ENCODE measurements at places on chromosomes 3 and 15. TPM values are rescaled to one million over a fixed set of nuclear protein-coding genes. Genes with fewer than 3 reads are reported as not detected.
A peak's percentile ranks its signal among the peaks of the same experiment; 100 is the strongest.

LRRC58 gene
- total RNA-seq = 25.0 TPM

SLC2A2 gene
- total RNA-seq = not detected

CLDN11 gene
- 136 TPM for total RNA-seq

P2RY1 gene
- total RNA-seq = 17.9 TPM

WDR93 gene
- not detected for total RNA-seq

MAPK6 gene
- 41.0 TPM for total RNA-seq

- no peak overlapping the region for H3K27ac ChIP-seq
- no peak for DNase-seq
- H3K4me3 ChIP-seq = no peak overlapping the region
- H3K4me1 ChIP-seq = no peaks in the 10 kb centered on the region
- H3K27me3 ChIP-seq = no peaks in the 10 kb centered on the region
Measured at GRCh38 chr3:10213156-10213792, 35.0 kb upstream of the TATDN2 start.

DNA sequence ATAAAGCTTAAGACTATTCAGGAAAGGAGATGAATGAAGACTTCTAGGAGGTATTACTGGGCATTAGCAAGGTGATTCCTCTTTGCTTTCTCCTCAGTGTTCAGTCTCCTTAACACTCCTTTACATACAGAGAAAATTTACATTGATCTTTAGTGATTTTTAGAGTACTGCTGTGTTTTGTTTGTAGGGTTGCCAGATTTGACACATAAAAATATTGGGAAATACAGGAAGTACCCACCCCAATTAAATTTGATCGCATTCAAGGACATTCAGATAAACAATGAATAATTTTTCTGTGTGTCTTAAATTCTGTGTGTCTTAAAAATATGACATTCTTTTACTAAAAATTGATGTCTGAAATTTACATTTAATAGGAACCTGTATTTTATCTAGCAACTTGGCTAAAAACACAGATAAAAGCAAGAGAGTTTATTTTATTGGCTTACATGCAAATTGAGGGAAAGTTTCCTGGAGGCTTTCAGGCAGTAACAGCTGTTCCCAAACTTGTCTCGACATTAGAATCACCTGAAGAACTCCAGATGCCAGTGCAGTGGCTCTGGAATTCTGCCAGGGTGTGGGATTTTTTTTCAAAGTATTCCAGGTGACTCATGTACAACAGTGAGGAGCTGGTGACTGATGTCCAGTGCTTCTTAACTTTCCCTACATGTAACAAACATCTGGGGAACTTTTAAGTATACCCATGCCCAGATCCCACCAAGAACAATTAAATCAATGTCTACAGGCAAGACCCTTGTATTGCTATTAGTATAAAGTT, 23.4 kb upstream of the PLOD2 start:
- no peaks in the 10 kb centered on the region for H3K4me1 ChIP-seq
- H3K27ac ChIP-seq = no peak overlapping the region
- H3K4me3 ChIP-seq = no peak overlapping the region
- DNase-seq = no peak
- H3K36me3 ChIP-seq = no peaks in the 10 kb centered on the region

DNA sequence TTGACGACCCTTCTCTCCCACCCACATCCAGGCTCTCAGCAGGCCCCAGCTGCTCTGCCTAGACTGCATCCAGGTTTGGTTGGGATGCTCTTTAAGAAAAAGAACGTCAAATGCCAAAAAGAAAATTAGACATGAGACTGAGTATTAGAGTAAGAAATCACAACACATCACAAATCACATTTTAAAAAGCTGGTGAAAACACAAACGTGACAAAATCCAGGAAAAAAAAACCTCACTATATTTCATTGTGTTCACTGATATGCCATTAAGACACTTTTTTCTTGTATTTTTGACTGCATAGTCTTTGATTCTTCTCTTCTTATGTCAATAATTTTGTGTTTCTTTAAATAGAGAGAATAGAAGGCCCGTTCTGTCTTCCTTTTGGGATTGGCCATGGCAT, 243.7 kb downstream of the TLE3 start:
- no peak overlapping the region for H3K4me3 ChIP-seq
- no peaks in the 10 kb centered on the region for H3K27me3 ChIP-seq
- no peaks in the 10 kb centered on the region for H3K36me3 ChIP-seq
- DNase-seq = no peak
- no peaks in the 10 kb centered on the region for H3K4me1 ChIP-seq
- no peak overlapping the region for H3K27ac ChIP-seq

DNA sequence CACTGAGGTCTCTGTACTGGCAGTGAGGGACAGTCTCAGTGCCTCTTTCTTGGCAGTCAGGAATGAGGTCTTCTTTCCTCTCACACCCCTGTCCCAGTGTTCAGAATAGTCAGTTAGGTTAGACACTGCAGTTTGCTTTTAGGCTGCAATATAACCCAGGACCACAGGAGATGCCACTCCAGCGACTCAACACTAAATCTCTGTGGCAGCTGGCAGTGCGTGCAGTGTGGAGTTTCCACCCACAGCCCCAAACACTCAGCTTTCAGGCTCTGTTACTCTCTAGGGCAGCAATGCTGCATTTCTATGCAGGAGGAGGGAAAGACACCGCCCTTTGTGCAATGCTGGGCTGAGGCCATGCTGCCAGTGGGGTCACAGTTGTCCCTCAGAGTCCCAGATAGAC, 150.2 kb upstream of the SUCLG2 start:
- no peaks in the 10 kb centered on the region for H3K4me1 ChIP-seq
- no peak overlapping the region for H3K27ac ChIP-seq
- DNase-seq = no peak
- no peak overlapping the region for H3K4me3 ChIP-seq
- H3K27me3 ChIP-seq = no peaks in the 10 kb centered on the region
- H3K36me3 ChIP-seq = no peaks in the 10 kb centered on the region

DNA sequence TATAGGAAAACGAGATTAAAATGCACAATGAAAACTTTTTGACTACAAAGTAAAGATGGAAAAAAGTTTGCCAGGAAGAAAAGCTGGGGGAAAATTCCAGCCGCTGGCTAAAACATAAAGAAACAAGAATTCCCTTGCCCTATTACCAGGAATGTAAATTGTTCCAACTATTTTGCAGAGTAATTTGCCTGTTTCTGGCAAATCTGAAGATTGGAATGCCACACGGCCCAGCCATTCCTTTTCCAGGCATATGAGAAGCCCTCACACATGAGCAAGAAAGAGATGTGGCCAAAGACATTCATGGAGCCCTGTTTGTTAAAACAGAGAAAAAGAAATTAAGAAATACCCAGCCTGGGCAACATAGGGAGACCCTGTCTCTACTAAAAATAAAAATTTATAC, 8.4 kb upstream of the GATA2 start:
- no peak overlapping the region for H3K4me3 ChIP-seq
- H3K36me3 ChIP-seq = no peaks in the 10 kb centered on the region
- H3K27ac ChIP-seq = no peak overlapping the region
- H3K4me1 ChIP-seq = peaks cover 11% of the 10 kb centered on the region
- no peak for DNase-seq

GRCh38 chr3:43144761-43145490, 39.0 kb upstream of the POMGNT2 start:
- no peak for DNase-seq
- no peak overlapping the region for H3K4me3 ChIP-seq
- H3K36me3 ChIP-seq = no peaks in the 10 kb centered on the region
- H3K27ac ChIP-seq = no peak overlapping the region

GRCh38 chr15:57328479-57328878, 47.8 kb upstream of the CGNL1 start:
- H3K27me3 ChIP-seq = no peaks in the 10 kb centered on the region
- peak overlapping the region; percentile 62 for H3K27ac ChIP-seq
- no peak for DNase-seq
- peaks cover under 1% of the 10 kb centered on the region for H3K4me1 ChIP-seq
- H3K36me3 ChIP-seq = no peaks in the 10 kb centered on the region

- no peaks in the 10 kb centered on the region for H3K36me3 ChIP-seq
- peaks cover 17% of the 10 kb centered on the region for H3K4me1 ChIP-seq
- DNase-seq = no peak
- no peak overlapping the region for H3K27ac ChIP-seq
Measured at GRCh38 chr15:39459548-39459947, 121.3 kb upstream of the THBS1 start.

GRCh38 chr3:191373327-191373726, 43.0 kb upstream of the UTS2B start:
- H3K27ac ChIP-seq = no peak overlapping the region
- DNase-seq = no peak
- no peaks in the 10 kb centered on the region for H3K36me3 ChIP-seq
- H3K4me3 ChIP-seq = no peak overlapping the region
- no peaks in the 10 kb centered on the region for H3K27me3 ChIP-seq

GRCh38 chr3:123348471-123349200, 100.3 kb downstream of the ADCY5 start:
- H3K4me1 ChIP-seq = no peaks in the 10 kb centered on the region
- H3K36me3 ChIP-seq = no peaks in the 10 kb centered on the region
- H3K4me3 ChIP-seq = no peak overlapping the region
- no peak for DNase-seq
- H3K27ac ChIP-seq = no peak overlapping the region

DNA sequence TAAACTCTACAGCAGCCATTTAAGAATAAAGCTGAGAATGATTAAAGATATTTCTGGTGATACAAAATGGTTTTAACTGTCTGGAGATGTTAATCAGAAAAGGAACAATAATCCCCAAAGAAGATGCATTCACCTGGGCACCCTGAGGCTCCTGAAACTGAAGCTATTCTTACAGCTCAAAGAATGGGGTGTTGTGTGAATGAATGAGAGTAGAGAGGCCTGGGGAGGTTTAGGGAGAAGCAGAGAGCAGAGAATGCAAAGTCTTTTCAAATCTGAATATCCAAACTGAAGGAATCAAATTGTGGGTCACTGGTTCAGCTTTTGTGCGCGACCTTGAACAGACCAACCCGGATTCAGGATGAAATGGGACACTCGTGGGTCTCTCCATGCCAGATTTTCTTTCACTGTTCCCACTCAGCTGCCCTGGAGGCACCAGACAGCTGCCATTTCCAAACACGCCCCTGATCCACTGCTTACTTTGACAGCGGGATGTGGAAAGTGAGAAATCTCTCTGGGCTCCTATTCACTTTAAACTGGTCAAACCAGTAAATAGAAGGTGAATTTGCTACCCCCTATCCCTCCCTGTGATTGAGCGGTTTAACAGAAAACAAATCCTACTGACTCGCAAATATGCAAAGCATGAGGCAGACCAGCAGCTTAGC, 485.5 kb upstream of the THBS1 start:
- H3K4me3 ChIP-seq = no peak overlapping the region
- H3K36me3 ChIP-seq = no peaks in the 10 kb centered on the region
- no peak overlapping the region for H3K27ac ChIP-seq
- peaks cover 5% of the 10 kb centered on the region for H3K4me1 ChIP-seq

- DNase-seq = no peak
- no peak overlapping the region for H3K4me3 ChIP-seq
- H3K27me3 ChIP-seq = no peaks in the 10 kb centered on the region
Measured at GRCh38 chr15:40782609-40783227, 12.9 kb downstream of the C15orf62 start.

DNA sequence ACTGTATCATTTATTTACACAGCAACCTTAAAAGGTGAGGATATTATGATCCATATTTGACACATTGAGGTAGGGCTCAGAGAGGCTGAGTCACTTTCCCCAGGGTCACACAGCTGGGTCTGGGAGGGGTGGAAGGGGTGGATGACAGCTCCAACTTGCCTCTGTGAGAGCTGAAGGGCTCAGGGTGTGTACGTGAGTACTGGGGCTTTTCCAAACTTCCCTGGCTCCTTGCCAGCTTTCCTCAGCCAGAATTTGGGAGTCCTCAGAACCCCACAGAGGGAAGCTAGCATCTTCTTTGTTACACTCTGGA, 58.3 kb upstream of the SLC6A11 start:
- H3K36me3 ChIP-seq = no peaks in the 10 kb centered on the region
- DNase-seq = no peak
- H3K4me1 ChIP-seq = no peaks in the 10 kb centered on the region
- no peak overlapping the region for H3K27ac ChIP-seq
- H3K27me3 ChIP-seq = peaks cover 4% of the 10 kb centered on the region

All from vagina (tissue), 2 donors.